ENCODE measurements at places on chromosomes 6 and 20.

DNA sequence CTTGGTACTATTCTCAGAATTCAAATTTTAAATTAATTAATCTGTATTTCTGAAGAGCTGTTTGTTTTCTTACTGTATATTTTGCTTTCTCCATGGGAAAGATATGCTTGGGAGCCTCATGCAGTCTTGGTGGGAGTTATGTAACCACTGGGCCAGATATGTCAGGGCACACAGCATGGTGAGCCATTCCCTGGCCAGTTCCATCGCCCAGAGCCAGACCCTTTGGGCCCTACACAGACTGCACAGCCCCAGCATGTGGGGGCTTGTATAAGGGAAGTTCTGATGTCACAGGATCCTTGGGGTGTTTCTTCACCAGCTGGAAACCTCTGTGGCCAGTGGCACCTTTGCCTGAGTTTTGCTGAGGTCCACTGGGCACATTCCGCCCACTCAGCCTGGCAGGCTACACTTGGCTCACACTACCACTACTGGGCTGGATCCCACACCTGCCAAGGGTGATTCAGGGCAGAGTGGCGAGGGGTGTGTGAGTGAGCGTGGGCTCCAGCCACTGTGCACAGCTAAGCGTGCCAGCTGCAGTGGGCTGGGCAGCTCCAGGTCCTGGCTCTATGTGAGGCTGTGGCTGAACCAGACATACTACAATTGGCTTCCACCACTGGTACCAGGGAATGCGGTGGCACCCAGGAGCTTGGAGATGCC, 293.5 kb downstream of the ARHGAP18 start:
- peak; percentile 36 for ATAC-seq

GRCh38 chr6:85569323-85569722, 24.3 kb downstream of the SNX14 start:
- ATAC-seq, result no peak

DNA sequence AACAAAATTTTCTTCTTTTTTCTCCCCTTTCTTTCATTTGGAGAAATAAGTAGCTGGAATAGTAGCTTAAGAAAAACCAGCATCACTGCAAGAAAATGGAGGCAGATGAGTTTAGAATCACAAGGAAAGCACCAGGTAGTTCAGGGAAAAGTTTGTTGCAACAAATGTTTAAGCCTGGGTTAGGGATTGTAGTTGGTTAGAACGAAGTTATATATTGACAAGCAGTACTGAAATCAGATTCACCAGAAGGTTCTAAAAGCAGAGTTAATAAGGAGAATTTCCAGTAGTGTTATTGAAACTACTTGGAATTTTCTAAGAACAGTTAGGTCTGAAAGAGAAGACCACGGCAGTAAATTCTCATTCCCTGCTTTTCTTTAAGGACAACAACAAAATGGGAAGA, 70.2 kb downstream of the BMP2 start:
- ATAC-seq, result no peak

DNA sequence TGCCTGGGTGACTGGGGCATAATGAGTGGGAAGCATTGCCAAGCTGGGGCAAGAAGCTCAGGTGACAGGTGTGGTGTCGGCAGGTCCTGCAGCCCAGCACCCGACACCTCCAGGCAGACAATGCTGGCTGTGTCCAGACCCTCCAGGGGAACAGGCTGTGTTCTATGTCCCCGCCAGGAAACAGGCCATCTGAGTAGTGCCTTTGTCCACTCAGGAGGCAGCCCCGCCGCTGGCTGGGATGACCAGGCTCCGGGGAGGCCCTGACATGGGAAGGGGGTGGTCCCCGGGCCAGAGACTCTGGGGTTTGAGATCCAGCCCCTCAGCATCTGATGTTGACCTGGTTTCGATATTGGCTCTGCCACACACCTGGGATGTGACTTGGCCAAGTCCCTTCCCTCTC, 28.4 kb downstream of the SNPH start:
- ATAC-seq, result no peak

DNA sequence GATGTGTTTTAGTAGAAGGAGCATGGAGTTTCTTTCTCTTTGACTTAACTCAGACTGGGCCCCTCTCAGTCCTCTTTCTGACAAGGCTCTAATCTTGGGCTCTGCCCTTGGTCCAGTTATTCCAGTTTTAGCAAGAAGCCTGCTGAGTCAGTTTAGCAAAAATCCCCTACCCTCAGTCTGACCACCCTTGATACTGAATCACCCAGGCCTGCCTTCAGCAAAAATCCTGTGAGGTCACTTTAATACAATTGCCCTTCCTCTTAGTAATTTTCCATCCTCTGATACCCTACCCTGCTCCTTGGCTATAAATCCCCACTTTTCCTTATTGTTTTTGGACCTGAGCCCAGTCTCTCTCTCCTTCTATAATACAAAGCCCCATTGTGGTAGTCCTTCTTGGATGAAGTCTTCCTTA, 326.7 kb upstream of the NOX3 start:
- ATAC-seq, result peak; percentile 51

DNA sequence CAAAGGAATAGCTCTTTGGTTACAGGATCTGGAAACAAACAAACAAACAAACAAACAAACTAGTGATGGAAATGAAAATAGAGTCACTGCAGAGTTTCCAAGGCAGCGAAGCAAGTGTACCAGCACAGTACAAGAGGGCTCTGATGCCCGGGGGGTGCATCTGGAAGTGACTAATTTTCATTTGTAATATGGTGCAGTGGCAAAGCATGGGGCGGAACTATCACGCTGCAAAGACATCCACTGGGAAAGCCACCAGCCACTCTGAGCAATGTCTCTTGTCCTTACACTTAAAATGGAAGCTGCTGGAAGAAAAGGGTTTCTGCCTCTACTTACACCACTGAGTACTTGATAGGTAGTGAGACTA, 44.4 kb upstream of the NEDD9 start:
- ATAC-seq, result no peak

GRCh38 chr6:65117817-65118409, 589.1 kb downstream of the EYS start:
- ATAC-seq, result no peak

DNA sequence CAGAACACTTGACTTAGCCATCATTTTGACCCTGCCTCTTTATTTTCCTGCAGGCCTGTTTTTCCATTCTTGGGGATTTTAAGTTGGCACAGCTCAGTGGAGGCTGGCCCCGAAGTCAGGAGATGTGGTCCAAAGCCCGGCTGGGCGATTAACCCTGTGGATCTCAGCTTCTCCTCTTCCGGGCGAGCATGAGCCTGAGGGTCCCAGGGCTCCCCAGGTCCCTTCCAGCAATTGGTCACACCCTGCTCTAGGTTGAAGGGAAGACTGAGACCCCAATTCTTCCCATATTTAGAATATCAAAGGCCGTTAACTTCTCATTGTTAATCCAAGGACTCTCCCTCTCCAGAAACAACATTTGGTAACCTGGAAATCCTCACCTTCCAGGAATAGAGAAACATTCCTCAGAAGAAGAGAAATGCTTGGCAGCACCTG, 2.3 kb downstream of the THBS2 start:
- ATAC-seq, result no peak

DNA sequence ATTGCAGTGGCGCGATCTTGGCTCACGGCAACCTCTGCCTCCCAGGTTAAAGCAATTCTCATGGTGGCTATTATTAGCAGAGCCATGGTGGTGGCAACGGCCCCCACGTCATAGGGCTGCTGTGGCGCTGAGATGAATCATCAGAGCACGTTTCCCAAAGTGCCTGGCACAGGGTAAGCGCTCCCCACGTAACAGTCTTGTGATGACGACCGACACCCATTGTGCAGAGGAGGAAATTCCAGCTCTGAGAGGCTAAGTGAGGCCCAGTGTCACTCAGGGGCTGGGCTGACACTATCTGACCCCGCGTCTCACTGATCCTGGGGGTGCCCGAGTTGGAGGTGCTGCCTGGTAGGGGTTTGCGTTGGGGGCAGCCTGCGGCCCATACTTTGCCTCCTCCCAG, 16.2 kb downstream of the SUN5 start:
- no peak for ATAC-seq

- ATAC-seq, result no peak
Observed at GRCh38 chr6:44923444-44923843, 404.7 kb upstream of the RUNX2 start.

- no peak for ATAC-seq
Observed at GRCh38 chr20:25741088-25741487, 44.4 kb upstream of the ZNF337 start.

- ATAC-seq, result no peak
Observed at GRCh38 chr6:95837890-95838289, 177.9 kb upstream of the FUT9 start.

DNA sequence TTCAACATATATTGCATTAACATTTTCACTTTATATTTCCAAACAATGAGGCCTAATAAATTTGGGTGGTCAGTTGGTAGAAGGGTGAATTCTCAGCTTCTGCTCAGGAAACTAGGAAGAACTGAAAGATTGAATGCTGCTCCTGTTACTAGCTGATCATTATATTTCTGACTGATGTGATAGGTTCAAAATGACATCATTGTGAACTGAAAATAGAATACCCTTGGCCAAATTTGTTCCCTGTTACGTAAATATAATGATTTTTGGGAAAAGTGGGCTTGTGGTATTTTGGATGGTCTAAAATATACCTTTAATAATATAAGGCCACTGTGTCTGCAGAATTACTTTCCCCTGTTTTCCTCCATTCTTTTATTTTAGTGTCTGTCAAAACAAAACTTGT, 2.8 kb downstream of the UST start:
- ATAC-seq, result no peak

GRCh38 chr20:37114012-37114411, 18.2 kb upstream of the RBL1 start:
- ATAC-seq, result no peak

GRCh38 chr20:4919047-4919704, 82.1 kb downstream of the SLC23A2 start:
- no peak for ATAC-seq

DNA sequence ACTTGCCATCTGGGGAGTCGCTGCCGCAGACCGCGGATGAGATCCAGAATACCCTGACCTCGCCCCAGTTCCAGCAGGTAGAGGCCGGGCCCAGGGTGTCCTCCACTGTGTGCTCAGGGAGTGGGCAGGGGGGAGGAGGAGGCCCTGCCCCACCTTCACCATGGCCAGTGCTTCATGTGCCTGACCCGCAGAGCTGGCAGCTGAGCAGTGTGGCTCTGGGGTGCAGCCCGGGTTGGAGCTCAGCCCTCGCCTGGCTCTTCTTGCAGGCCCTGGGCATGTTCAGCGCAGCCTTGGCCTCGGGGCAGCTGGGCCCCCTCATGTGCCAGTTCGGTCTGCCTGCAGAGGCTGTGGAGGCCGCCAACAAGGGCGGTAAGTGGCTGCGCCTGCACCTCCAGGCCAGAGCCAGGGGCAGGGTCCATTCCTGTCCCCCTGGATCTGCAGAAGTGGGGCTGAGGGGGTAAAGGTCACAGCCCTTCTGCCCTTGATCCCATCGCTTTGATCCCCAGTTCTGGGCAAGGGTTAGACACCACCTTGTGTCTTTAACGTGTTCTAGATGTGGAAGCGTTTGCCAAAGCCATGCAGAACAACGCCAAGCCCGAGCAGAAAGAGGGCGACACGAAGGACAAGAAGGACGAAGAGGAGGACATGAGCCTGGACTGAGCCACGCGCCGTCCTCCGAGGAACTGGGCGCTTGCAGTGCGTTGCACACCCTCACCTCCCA, 5.5 kb downstream of the ADRM1 start:
- no peak for ATAC-seq

DNA sequence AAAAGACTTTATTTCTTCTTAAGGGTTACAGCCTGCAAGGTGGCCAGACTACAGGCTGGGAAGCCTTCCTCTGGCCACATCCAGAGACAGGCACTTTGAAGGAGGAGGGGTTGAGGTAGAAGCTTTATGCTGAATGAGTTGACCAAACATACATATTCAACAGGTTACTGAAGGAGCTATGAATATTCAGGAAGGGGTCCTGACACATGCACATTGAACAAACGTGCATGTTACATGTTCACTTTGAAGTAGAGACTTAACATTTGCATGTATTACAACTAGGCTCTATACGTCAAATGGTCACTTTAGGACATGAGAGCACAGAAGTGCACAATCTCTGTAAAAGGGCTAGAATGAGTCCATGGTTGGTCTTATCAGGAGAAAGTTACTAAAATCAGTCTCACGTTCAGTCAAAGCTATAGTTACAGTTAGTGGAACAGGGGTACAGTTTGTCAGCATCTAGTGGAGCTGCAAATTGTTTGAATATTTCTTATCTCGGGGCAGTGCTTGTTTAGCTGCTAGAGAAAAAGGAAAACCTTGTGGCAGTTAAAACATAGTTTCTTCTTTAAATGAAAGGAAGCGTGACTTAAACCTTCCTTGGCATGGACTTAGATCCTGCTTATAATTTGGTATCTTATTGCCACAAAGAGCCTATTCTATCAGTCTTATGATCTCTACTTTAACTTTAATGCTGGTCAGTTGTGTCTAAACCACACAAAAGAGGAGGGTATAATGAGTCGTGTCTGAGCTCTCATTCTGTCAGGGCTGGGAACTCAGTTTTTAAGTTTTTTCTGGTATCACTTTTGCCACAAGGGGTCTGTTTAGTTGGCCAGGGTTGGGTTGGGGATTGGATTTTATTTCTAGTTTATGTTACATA, 4.6 kb upstream of the ZSCAN9 start:
- no peak for ATAC-seq

- no peak for ATAC-seq
Observed at GRCh38 chr6:168198302-168199180, 119.5 kb upstream of the FRMD1 start.

GRCh38 chr6:31730631-31731086, 1.6 kb upstream of the DDAH2 start:
- no peak for ATAC-seq

DNA sequence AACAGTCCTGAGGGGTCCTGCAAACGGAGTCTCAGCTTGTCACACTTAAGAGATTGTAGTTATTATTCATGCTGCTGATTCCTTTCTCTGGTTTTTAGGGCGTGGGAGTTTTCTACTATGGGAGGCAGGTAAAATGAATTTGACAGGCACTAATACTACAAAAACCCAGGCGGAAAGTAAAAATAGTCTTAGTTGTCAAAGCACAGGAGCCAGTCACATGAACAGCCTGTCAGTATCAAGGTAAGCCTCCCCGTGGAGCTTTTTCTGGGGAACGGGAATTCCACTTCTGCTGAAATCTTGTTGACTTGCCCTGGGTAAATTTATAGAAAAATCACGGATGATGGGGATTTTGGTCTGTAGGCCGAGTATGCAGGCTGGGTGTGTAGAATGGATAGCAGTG, 79.8 kb downstream of the SLC24A3 start:
- ATAC-seq, result no peak

- no peak for ATAC-seq
Observed at GRCh38 chr6:163941624-163941976, 527.1 kb downstream of the QKI start.

DNA sequence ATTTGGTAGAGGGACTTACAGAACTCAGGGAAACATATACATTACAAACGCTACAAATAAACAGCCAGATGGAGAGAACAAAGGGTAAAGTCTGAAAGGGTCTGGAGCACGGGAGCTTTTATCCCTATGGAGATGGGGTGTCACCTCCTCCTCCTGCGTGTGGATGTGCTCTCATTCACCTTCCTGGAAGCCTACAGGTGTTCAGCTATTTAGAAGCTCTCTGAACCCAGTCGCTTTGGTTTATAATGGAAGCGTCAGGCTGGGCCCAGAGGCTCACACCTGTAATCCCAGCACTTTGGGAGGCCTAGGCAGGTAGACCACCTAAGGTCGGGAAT, 17.7 kb upstream of the ITCH start:
- ATAC-seq, result no peak
